ENCODE measurements at places on chromosomes 12 and 14.

DNA sequence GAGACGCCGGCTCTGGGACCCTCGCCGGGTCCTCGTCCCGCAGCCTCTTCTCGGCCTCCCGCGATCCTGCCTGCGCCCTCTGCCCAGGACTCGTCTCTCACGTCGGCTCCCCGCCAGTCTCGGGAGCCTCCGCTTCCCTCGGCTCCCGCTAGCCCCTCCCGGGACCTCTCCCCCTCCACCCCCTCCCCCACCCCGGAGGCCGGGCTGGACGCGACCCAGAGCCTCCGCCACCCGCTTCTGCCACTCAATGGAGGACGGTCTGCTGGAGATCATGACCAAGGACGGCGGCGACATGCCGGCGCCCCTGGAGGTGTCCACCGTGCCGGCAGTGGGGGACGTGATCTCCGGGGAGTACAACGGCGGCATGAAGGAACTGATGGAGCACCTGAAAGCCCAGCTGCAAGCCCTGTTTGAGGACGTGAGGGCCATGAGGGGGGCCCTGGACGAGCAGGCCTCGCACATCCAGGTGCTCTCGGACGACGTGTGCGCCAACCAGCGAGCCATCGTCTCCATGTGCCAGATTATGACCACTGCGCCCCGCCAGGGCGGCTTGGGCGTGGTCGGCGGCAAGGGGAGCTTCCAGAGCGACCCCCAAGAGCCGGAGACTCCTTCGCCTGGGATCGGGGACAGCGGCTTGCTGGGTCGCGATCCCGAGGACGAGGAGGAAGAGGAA, 568 bp downstream of the CCDC184 start:
- peak; percentile 78 for DNase-seq

DNA sequence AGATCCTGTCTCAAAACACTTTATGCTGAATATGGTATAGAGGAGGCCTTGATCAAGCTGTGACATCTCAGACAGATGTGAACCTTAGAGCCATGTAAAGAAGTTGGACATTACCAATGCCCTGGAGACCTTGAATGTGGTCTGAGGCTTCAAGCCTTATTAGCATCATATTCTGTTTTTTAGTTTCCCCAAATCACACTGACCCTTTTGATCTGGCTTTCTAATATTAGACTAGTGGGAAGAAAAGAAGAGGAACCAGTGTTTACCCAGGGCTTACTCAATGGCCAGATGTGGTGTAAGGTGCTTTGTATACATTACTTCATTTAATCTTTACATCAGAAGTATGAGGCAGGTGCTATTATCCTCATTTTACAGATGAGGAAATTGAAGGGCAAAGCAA, 10.6 kb upstream of the TBPL2 start:
- DNase-seq = no peak

DNA sequence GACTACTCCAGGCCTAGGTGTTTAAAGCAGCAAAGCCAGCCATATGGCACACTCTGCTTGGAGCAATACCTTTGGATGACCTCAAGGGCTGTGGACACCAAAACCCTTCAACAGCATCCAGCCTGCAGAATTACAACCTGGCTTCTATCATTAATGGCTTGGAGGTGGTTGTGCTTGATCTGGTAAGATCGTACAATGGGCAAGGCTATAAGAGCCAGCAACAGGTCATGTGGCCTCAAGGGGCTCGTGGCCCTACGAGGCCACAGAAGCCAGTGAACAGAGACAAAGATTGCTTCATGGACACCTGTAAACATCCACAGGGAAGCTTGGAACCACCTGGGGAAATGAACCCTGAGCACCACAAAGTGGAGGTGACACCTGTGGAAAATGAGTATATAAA, 657.3 kb downstream of the BCL11B start:
- DNase-seq = no peak

DNA sequence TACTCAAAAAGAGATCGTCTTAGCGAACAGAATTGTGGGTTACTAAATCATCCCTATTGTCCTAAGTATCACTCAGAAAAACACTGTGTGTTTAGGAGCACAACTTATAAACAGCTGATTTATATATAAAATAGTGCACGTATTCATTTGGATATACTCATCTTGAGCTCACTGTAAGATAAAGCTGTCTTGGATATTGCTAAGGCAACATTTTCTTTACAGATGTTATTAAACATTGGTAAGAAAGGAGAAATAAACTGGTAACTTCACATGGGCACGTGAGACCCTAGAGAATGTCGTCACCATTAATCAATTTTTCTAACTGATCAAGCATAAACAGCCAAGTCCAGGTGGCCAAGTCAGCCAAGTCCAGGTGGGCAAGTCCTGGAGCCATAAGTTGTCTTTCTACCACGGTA, 1.7 kb downstream of the PAWR start:
- DNase-seq = no peak

DNA sequence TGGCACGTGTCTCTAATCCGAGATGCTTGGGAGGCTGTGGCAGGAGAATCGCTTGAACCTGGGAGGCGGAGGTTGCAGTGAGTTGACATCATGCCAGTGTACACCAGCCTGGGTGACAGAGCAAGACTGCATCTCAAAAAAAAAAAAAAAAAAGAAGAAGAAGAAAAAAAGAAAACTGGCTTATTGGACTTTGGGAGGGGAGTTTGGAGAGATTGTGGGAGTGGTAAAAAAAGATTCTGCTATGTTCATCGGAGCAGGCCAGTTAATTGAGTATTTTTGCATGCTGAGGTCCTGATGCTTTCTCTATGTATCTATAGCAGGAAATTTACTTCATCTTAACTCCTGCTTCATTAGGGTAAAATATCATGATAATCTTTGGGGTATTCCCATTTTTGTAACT, 11.6 kb downstream of the CNOT2 start:
- DNase-seq = no peak

DNA sequence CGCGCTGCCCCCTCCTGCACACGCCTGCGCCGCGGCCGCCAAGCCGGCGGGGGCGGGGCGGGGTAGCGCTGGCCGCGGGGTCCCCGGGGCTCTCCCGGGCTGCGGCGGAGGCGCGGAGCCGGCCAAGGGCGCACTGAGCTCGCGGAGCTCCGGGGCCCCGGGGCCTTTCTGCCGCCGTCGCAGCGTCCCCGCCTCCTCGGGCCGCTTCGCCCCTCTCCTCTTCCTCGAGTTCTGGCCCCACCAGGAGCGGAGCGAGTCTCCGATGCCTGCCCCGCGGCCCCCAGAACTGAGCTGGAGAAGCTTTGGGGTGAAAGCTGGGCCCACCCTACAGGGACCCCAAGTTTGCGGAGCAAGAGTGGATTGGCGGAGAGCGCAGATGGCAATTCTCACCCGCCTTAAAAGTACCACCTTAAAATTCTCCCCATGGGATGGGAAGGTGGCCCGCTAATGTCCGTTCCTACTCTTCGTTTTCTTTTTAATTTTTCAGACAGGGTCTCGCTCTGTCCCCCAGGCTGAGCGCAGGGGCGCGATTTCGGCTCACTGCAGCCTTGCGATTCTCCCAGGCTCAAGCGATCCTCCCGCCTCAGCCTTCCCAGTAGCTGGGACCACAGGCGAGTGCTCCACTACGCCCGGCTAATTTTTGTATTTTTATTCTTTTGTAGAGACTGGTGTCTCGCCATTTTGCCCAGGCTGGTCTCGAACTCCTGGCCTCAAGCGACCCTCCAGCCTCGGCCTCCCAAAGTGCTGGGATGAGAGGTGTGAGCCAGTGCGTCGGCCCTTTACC, 129.6 kb downstream of the NDUFA12 start:
- peak; percentile 55 for DNase-seq

DNA sequence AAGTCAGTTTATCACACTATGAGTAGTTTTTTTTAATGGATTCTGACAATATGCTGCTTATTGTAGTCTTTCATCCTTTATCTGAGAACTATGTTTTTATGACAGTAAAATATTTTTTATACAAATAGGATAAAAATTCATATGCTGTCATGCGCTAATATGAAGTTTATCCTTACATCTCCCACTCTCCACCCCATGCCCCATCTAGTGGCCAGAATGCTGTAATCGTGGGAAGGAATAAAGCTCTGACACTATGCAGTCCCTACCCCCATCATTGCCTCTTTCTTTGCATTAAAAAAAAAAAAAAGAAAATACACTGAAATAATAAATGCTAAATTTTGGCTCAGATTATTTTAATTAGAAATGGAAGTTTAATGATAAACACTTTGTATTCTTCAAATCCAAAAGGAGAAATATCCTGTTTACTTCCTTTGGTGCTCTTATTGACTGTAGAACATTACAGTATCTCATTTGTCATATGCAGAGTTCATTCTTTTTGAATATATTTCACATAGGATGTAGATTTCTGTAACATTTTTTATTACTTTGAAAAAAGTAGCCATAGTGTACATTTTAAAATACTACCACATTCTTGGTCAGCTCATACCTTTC, 145.9 kb upstream of the SLCO1C1 start:
- DNase-seq = peak; percentile 36

DNA sequence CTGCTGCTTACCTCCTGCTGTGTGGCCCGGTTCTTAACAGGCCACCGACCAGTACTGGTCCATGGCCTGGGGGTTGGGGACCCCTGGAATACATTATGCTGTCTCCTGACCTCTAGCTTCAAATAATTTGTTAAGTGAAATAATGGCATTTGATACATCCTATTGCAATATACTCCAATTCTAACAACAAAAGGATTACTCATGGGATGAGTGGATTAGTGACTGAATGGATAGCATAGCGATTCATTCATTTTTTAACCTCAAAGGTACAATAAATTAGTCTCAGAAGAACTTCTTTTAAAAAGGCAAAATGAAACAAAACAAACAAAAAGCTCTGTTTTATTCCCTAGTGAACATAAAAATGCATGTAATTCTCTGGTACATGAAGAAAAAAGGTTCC, 147.9 kb upstream of the PKP2 start:
- DNase-seq = no peak

DNA sequence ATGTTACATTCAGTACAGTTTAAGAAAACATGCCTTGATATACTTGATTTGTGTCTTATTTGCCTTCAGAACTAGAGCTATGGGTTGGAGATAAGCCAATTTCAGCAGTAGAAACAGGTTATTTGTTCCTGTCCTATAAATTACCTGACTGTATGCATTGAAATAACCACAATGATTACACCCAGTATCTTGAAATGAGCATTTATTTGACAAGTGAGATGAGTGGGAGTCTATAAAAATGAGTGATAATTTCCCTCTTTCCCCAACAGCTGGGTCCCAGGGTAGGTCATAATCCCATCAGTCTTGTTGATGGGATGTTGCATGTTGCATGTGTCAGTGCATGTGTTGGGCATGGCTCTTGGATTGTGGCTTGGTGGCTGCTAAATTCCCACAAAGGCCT, 3.7 kb downstream of the TAS2R42 start:
- DNase-seq = no peak

GRCh38 chr14:61568572-61569011, 126.7 kb upstream of the HIF1A start:
- DNase-seq = peak; percentile 93

DNA sequence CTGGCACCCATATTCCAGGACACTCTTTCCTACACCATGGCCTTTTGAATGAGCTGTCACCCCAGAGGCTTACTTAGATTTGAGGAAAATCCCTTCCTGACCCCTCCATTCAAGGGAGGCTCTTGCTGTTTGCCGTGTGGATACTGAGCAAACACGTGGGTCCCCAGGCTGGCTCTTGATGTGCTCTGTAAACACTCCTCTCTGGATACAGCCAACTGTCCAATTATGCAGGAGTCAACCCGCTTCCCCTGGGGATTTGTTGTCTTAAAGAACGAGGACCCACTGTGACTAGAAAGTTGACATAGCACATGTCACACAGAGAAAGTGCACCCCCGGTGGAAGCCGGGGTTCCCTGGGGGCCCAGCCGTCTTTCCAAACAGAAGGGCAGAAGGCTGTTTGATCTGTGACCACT, 75.8 kb upstream of the CEP83 start:
- DNase-seq = no peak

All from retina (tissue), 1 donor.